ENCODE measurements at places on chromosomes 5 and 9.

- peak; percentile 51 for DNase-seq
Measured at GRCh38 chr9:101485924-101486692, 47.5 kb upstream of the RNF20 start.

GRCh38 chr5:134227776-134228175, 1.9 kb upstream of the PPP2CA start:
- no peak for DNase-seq

DNA sequence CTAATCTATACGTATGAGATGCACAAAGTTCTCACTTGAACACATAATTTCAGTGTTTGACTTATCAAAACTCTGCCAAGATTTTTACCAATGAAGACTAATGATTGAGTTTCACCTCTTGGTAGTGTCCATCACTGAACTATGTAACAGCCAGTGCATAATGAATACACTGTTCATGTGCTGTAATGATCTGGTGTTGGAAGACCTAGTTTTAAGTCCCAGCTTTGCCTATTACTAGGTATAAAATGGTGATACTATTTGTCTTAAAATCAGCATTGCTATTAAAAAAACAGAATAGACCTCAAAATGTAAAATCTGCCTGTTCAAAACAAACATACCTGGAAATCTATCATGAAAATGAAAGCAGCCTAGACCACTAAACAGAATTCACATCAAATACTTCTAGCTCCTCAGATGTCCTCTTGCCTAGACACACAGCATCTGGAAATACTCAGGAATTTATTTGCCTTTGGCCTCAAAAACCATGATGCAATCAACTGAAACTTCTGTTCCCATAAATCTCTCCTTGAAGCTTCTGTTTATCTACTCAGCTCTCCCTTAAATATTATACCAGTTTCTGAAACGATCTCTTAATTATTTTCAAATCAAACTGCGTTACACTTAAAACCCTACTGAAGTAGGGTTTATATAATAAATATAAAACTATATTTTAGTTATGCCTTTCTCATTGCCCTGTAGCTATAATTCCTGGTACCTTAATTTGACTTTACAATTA, 38.1 kb downstream of the MRPS27 start:
- no peak for DNase-seq

DNA sequence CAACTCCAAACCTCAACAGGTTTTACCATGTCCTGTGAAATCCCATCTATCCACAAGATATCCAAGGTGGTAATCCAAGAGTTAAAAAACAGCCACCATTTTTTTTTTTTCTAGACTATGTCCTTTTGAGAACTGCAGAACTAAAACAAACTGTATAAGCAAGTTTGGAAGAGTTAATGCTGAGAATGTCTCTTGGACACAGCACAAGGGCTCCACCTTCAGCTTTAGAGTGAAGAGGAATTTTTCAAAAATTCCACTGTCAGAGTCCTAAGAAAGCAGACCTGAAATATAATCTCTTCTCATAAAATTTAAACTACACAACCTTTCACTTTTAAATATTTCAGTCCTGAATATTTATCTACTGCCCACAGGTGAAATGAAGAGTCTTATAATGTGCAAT, 167.8 kb upstream of the CCNG1 start:
- DNase-seq = no peak

GRCh38 chr5:53113947-53114346, 4.4 kb upstream of the MOCS2 start:
- no peak for DNase-seq

GRCh38 chr9:81604306-81605169, 84.8 kb downstream of the TLE1 start:
- no peak for DNase-seq

DNA sequence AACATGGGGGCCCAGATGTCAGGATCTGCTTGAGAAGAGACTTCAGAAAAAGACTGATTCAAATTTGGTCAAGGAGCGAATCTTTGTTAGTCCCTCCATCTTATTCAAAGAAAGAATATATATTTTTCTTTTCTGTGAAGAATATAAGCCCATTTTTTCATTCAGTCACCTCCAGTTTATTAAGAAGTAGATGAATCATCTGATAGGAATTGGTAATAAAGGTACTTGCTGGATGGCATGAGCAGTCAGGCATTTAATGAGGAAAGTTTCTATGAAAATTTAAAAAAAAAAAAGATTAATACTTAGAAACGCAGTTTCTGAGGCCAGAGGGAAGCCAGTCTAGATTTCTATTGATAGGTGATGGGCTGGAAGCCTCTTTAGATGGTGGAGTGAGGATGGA, 373.1 kb upstream of the SMC2 start:
- peak; percentile 51 for DNase-seq

GRCh38 chr9:79661279-79661678, 89.5 kb downstream of the TLE4 start:
- DNase-seq = no peak

- DNase-seq = no peak
Measured at GRCh38 chr5:131005963-131006684, 158.9 kb downstream of the HINT1 start.

- peak; percentile 47 for DNase-seq
Measured at GRCh38 chr9:30120666-30121065, 2263.8 kb upstream of the ACO1 start.

DNA sequence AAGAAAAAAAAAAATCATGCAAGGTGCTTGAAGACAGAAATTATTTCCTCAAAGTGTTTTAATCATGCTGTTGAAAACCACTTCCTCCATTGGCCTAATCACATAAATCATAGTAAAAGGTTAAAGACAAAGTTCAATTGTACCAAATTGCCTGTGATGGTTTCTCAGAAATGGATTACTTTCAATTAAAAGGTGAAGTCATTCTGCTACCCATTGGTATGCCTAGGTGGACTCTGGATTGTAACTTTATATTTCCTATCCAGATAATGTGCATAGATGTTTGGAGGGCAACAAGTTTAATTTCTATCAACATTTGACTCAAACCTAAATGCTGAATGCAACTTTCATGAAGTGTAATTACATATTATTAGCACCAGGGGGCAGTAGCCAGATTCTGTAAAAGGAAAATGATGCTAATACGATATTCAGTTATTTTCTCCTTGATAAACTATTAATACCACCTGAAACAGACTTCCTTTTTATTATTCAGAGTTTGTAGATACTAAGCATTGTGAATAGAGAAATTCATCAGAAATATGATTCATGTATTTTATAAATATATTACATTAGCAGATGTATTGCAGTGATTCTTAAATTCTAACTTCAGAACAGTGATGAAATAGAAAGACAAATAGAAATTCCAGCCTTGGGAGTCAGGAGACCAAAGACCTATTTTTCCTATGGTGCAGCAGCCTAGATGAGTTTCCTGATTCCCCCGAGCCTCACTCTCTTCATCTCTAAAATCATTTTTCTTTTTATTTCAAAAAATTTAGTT, 148.2 kb downstream of the CAAP1 start:
- peak; percentile 56 for DNase-seq

- DNase-seq = no peak
Measured at GRCh38 chr9:116992865-116993264, 305.8 kb downstream of the TRIM32 start.

- DNase-seq = peak; percentile 75
Measured at GRCh38 chr9:109600142-109600541, 102.0 kb upstream of the PTPN3 start.

DNA sequence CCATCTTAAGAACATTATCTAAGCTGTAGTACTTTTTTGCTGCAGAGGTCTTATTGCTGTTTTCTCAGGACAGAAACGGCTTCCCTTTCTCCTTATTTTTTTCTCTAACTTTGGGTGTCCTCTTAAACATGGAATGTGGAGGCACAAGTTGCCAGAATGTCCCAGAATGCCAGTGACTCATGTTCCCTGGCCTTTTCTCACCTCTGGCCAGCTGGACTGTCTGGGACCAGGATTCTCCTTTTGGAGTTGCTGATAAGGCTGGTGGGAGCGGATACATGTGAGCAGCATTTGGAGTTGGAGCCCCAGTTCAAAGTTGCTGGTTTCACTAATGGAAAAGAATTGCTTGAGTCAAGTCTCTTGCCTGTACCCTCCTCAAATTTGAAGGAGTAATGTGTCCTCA, 112.8 kb downstream of the ARHGAP26 start:
- DNase-seq = peak; percentile 29

GRCh38 chr9:97479496-97480159, 21.8 kb upstream of the TMOD1 start:
- no peak for DNase-seq

GRCh38 chr5:142087920-142088679, 20.5 kb upstream of the NDFIP1 start:
- DNase-seq = peak; percentile 15

- DNase-seq = peak; percentile 93
Measured at GRCh38 chr9:137435980-137436760, 5.0 kb downstream of the ENTPD8 start.

- DNase-seq = no peak
Measured at GRCh38 chr9:109918339-109919163, 138.6 kb downstream of the PALM2AKAP2 start.

- peak; percentile 84 for DNase-seq
Measured at GRCh38 chr9:131361202-131361833, 32.6 kb upstream of the PRRC2B start.

- no peak for DNase-seq
Measured at GRCh38 chr9:84314306-84314705, 26.3 kb downstream of the SLC28A3 start.

GRCh38 chr9:69400470-69400869, 75.5 kb downstream of the ENTREP1 start:
- DNase-seq = peak; percentile 73

- DNase-seq = peak; percentile 46
Measured at GRCh38 chr9:87793292-87793691, 67.4 kb downstream of the CTSL start.

Data from kidney tubule cell (primary cell).